ENCODE measurements at places on chromosomes 5 and 9. TPM values are rescaled to one million over a fixed set of nuclear protein-coding genes. Genes with fewer than 3 reads are reported as not detected.

The BARX1 gene
- total RNA-seq = not detected

The GRPEL2 gene
- total RNA-seq = 11.1 TPM

The TRIM7 gene
- 1.5 TPM for total RNA-seq

GRCh38 chr5:6544561-6544935 is 88.3 kb downstream of the NSUN2 start:
- DNase-seq = no peak

The FOXD4L5 gene
- 0.14 TPM for total RNA-seq

- DNase-seq = no peak
These were observed 216.9 kb downstream of the SPOCK1 start for GRCh38 chr5:137282216-137282615.

DNA sequence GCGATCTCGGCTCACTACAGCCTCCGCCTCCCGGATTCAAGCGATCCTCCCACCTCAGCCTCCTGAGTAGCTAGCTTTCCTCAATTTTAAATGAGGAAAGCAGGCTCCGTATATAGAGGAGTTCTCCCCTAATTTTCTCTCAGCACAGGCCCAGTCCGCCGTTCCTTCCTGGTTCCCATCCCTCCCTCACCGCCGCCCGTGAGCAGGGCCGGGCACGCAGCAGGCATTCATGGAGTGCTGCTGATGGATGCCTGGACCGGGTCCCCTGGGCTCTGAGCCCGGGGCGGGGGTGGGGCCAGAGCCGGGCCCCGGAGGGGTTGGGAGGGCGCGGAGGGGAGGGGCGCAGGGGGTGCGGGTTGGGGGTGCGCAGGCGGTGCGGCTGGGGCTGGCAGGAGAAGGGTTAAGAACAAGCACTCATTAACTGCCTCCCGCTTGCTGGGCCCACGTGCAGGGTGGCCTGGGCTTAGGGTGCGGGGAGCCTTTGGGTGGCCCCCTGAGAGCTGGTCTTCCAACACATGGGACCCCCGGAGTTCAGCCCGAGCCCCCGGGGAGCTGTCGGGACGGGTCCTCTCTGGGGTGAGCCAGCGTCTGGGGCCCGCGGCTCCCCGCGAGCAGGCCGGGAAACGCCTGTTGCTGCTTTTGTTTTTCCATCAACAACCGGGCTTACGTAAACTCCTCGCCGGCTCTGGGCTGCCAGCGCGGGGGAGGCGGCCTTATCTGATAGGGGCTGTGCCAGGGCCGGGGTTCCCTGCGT is 33.7 kb downstream of the LHX2 start:
- no peak for DNase-seq

The IL3 gene
- total RNA-seq = not detected

DNA sequence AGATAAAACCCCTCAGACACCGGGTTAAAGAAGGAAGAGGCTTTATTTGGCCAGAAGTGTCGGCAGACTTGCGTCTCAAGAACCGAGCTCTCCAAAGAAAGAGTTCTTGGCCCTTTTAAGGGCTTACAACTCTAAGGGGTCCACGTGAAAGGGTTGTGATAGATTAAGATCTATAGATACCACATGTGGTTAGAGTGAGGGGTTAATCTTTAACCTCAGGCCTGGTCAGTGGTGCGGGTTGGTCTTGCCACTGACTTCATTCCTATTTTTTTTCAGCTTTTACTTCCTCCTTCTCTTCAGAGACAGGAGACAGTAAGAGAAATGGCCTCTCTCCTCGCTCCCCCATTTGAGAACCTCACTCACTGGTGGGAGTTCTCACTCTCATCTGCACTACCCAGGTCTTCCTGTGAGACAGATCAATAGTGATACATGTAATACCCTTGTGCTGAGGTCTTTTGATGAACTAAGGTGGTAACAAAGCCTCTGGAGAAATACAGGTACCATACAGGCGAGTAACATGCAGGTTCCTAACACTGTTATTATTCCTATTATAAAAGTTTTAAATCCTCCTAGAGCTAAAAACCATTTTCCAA is 52.4 kb upstream of the COX7C start:
- DNase-seq = no peak

GRCh38 chr9:2494562-2494961 is 127.0 kb upstream of the VLDLR start:
- DNase-seq = no peak
